ENCODE measurements at places on chromosomes 5 and 9.

GRCh38 chr5:144979516-144980264 lies 809.0 kb downstream of the KCTD16 start:
- no peak for DNase-seq

GRCh38 chr5:36919238-36919637 lies 42.7 kb downstream of the NIPBL start:
- DNase-seq, result no peak

DNA sequence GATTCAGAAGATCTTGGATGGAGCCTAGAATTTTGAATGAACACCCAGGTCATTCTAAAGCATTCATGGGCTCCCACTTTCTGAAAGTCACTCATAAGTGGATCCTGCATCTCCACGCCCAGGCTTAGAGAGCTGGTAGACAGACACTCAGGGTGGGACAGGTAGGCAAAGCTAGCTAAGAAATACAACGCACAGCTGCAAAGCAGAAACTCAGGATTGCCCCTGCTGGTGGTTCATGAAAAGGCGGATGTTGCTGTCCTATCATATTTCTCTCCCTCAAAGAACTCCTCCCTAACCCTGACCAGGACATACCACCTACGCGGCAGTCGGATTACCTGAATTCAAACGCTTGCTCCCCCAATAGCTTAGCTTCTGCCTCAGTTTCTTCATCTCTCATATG lies 226.5 kb downstream of the GLIS3 start:
- no peak for DNase-seq

DNA sequence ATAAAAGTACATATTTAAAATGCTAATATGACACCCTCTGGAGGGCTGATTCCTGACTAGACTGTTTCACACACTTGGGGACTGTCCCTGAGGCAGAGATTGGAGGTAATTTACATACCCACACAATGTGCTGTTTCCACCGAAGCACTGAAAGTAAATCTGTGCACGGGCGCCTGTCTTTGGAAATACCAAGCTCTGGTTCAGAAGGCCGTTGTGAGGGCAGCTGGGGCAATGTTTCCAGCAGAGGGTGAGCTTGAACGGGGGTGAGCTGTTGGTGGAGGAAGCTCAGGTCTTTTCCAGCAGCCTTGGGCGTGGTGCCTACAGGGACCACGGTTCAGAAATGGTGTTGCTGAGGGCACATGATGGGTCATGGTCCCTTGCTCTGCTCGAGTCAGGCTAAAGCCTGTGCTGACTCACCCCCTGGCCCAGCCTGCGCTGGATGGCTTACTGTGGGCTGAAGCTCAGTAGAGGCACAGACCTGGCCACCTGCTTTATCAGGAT lies 25.8 kb upstream of the HMCN2 start:
- DNase-seq, result no peak

DNA sequence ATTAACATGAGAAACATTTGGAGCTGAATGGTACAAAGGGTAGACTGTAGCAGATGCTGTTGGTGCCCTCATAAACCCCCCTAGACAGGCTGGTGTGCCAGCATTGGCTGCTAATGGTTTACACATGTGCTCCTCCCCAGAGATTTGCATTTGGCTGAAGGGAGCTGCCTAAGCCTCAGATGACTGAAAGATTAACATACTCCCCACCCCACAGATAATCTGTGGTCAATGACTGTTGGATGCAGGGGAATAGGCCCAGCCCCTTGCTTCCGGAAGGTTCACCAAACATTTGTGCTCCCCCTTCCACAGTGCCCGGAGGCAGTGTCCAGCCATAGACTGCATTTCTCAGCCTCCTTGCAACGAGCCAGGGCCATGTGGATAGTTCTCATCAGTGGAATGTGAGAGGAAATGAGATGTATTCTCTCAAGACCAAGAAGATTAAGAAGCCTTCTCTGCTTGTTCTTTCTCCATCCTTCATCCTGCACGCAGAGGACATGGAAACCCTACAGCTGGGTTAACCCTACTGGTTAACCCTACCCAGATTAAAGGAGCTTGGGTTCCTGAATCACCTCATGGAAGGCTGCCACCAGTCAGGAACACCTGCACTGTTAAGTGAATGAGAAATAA lies 79.6 kb downstream of the PHAX start:
- DNase-seq, result no peak

DNA sequence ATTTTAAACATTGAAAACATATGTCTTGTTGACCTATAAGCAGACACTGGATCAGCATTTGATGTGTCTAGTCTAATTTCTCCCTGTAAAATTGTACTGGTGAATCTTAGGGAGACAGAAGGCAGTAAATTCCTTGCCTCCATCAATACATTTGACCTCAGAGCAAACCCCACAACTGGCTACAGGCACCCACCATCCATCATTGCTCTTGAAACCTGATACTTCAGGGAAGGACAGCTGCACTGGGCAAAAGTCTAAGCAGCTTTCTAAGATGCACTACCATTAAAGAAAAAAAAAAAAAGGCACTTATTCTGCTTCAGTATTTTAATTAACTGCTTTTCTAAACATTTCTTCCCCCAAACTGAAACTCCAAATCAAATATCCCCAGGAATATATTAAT lies 1051.3 kb upstream of the DMAC1 start:
- DNase-seq, result no peak

- no peak for DNase-seq
These were observed 27.6 kb upstream of the ABLIM3 start for GRCh38 chr5:149113669-149114068.

DNA sequence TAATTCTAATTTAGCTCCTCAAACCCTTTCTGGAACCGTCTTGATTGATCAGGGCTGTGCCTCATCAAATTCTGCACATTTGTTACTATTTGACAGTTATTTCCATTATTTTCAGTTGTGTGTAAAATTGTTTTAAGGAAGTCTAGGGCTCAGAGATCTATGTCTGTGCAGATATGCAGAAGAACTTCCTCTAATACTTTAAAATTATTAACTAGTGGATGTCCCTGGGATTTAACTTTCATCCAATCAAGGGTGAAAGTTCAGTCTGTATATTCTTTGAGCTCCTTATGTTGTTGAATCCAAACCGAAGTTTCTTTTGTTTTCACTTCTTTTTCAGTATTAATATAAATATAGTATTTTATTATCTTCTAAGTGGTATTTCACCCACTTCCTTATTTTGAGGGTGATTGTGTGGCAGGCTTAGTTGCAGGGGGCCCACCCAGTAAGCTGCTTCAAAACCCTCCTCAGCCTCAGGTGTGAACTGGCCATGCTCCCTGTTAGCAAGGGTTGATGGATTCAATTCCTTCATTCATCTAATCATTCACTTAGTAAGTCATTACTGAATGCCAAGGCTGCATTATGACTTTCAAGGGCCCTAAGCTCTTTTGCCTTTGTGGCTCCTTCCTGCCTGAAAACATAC lies 2.1 kb upstream of the CAMLG start:
- DNase-seq, result no peak

GRCh38 chr5:116652196-116652729 lies 77.6 kb upstream of the SEMA6A start:
- DNase-seq, result no peak

- no peak for DNase-seq
These were observed 40.3 kb downstream of the NUP188 start for GRCh38 chr9:128987805-128988204.

DNA sequence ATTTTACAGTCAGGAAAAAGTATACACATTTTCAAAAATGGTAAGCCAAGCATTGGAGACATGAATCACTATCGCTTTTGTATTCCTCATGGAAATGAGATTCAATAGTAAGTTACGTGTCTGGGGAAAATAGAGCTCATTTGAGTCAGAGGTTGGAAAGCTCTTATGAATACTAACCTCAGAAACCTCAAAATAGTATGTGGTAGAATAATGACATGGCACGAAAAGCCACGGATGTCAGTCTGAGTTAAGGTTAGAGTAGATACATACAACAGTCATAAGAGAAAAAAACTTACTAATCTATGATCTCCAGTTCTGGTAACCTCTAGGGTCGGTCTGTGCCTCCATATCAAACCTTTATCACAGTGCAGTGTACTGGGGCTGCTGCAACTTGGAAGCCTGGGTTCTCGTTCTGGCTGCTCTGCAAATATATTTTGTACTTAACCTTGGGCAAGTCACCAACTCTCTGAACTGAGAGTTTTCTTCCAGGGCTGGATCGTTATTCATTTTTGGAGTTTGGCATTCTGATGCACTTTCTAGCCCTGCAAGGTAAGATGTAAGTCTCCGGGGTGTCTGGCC lies 31.8 kb downstream of the MAP1B start:
- DNase-seq, result no peak

DNA sequence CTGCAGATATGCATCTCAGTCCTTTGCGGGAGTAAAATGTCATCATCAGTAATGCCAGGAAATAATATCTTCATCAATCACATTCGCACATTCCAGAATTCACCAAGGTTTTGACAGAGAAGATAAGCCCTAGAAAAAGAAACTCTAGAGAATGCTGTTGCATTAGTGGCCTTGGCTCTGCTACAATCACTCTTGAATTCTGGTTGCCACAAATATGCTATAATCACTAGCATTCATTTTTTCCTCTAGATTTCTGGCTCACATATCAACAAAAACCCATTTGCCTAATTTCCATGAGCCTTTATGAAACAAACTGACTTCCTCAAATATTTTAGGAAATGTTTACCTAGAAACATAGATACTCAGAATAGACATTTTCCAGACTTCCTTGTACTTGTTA lies 653.4 kb downstream of the ANXA1 start:
- no peak for DNase-seq

- no peak for DNase-seq
These were observed 6.0 kb downstream of the C9orf40 start for GRCh38 chr9:74946686-74947085.

DNA sequence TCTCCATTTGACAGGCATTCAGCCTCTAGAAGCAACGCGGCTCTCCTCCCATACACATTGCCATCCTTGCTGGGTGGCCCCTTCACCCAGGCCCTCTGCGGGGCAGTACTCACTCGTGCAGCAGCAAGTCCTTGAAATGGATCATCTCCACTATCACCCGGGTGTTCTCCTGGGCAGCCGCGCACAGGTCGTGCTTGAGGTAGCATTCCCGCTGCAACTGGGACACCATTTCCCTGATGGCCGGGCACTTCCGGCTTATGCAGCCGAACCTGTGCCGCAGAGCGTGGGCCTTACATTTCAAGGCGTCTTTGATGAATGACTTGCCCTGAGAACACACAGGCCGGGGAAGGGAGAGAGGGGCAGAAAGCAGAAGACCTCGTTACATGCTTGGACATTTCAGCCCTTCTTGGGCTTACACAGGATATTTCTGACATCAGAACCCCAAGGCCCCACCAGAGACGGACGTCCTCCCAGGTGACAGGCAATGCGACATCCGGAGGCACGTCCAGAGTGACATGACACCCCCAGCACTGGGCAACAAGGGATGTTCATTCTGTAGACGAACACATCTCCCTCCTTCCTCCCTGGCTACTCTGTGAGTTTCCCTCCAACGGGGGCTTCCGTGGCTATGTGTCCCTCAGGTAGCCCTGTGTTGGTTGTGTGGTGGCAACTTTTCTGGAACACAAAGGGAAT lies 5.0 kb downstream of the STC2 start:
- no peak for DNase-seq

DNA sequence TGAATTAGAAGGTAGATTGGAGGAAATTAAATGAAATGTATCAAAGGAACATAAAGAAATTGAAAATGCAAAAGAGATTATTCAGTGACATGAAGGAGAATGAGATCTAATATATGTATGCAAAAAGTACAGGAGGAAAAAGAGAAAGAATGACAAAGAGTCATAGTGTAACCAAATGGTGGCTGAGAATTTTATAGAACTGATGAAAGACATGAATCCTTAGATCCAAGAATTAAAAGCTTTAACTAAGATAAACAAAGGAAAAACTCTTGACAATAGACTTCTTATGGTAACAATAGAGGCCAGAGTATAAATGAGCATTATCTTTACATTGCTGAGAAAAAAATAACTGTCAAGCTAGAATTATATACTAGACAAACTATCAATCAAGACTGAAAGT lies 505.4 kb upstream of the CD180 start:
- no peak for DNase-seq

- DNase-seq, result no peak
These were observed 721.3 kb upstream of the SEMA6A start for GRCh38 chr5:117295941-117296340.

DNA sequence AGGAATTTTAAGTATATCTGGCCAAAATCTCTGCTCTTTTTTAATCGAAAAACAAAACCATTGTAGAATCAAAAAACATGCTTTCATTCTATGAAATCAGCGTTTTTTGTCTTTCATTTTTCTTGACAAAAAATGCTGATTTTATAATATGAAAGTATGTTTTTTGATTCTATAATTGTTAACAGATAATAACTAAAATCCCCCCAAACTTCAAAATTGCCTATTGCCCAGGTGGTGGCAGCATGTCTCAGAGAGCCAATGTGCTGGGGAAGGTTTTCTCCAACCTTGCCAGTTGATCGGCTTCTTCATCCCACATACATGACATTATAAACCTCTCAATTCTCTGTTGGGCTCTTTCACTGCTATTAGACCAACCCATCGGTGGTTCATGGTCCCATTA lies 5.1 kb upstream of the SMIM15 start:
- no peak for DNase-seq

DNA sequence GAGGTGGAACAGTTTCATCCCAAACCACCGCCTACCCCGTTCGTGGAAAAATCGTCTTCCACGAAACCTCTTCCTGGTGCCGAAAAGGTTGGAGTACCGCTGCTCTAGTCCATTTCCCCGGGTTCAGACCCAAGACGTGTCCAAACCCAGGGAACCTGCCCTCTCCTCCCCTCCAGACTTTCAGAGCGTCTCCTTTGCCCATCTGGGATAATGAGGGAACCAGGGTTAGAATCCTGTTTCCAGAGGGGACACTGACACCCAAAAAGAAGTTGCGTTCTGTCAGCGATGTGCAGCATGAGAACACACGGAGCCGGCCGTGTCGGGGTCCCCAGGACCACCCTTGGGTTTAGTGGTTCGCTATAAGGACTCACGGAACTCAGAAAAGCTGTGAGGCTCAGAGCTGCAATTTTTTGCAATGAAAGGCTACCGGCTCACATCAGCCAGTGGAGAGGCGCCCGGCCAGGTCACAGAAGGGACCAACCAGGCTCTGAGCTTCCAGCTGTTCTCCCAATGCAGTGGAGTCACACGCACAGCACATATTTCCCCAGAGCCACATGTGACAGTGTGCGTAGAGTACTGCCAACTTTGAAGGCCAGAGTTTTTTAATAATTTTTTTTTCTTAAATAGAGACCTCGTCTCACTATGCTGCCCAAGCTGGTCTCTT lies 19.4 kb downstream of the LAMC3 start:
- DNase-seq, result no peak

- no peak for DNase-seq
These were observed 35.5 kb downstream of the CAMK4 start for GRCh38 chr5:111259636-111260035.

DNA sequence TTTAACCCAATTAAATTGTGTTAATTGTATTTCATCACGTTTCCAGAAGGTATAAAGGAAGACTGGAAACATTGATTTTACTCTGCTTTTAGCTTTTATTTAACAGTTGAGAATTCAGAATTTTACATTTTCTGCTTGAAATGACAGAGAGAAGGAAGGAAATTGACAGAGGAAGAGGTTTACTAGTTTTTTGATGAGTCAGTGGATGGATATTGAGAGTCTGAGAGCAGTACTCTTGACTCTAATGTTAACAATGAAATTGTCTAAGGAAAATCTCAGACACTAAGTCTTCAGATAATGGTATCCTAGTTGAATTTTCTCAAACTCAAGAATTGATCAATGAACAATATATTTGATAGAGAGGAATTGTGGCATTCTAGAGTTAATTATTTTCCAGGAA lies 60.6 kb downstream of the IPO11 start:
- no peak for DNase-seq
